Epithelial cell of prostate (primary cell): ENCODE measurements at places on chromosomes 6 and 20.

- DNase-seq, result no peak
Measured at GRCh38 chr6:160042788-160043301, 74.0 kb downstream of the IGF2R start.

GRCh38 chr6:89269981-89270380 lies 45.1 kb downstream of the GABRR2 start:
- no peak for DNase-seq

DNA sequence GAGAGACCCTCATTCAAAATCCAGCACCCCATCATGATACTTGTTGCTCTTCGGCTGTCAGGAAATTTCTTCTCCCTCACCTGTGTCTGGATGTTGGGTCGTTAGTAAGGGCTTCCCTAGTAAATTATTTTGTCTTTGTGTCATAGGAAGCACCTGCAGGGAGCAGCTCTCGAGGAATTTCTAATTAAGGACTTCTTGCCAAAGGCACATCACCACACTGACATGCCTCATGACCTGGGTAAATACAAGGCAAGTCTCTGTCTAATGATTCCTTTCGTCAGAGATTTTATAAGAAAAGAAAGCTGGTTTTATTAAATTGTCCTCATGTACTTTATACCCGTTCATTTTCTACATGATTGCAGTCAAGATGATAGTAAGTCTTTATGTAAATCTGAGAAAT lies at the start of gene NOX3:
NOX3 (minus strand) TSS at position 74 of the 400 bp plus-strand sequence; CDS start at position 35, 39 bp downstream.
- no peak for DNase-seq

GRCh38 chr6:53984163-53984562 lies 127.1 kb upstream of the MLIP start:
- peak; percentile 92 for DNase-seq

DNA sequence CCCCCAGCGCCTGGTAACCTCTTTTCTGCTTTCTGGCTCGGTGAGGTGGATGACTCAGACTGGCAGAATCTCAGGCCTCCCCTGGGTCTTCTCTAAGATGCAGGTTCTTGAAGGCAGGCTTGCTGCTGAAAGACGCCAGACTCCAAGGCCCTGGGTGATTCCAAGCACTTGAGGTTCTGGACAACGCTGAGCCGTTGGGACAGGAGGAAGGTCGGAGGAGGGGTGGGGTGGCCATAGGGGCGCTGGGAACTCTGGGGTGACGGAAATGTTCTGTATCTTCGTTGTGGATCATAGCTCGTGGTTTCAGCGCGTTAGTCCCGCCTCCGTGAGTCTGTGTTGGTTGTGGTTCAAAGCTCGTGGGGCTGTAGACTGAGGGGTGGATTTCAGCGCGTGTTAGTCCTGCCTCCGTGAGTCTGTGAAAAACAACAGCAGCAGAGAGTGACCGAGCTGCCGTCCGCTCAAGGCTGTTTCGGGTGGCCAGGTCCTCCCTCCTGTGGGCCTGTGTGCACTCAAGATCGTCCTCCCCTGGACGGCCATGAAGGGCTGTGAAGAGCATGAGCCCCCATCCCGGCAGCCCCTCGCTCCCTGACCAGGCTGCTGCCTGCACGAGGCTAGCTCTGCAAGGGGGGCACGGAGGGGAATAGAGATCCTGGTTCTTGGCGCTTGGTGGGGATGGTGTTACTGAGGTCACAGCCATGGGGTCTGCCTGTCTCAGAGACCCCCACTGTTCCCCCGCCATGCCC lies 7.7 kb downstream of the NTSR1 start:
- DNase-seq, result no peak

- DNase-seq, result peak; percentile 57
Measured at GRCh38 chr20:31602779-31603441, 2.2 kb upstream of the ID1 start.

GRCh38 chr20:51249215-51249614 lies 226.3 kb upstream of the KCNG1 start:
- DNase-seq, result no peak

- no peak for DNase-seq
Measured at GRCh38 chr6:88048578-88048977, 937 bp downstream of the SPACA1 start.

GRCh38 chr6:80608881-80609280 lies 502.4 kb downstream of the BCKDHB start:
- DNase-seq, result no peak

DNA sequence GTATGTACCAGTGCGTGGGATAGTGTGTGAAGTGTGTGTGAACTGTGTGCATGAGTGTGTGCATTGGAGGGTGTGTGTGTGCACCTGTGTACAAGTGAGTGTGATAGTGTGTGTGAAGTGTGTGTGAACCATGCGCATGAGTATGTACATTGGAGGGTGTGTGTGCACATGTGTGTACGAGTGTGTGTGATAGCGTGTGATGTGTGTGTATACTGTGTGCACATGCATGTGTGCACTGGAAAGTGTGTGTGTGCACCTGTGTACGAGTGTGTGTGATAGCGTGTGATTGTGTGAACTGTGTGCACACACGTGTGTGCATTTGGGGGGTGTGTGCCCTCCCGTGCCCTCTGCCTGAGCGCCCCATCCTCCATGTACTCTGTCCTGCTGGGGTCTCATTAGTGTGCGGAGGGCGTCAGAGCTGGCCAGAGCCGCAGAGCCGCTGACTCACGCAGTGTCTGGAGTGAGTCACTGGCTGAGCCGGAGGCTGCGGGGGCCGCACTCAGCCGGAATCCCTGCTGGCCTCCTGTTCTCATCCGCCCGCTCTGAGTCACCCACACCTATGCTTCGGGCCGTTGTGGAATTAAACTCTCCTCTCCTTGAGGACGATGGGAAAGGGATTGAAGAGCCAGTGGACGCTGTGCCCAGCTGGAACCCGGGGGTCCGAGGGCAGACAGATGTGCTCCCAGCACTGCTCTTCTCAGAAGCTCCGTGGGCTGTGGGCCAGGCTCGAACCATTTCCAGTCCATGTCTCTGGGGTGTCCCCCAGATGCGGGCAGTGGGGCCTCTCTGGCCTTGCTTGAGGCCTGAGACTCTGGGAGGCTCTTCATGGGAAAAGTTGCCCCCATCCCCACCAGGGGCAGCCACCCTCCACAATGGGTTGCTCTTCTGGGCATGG lies 27.3 kb upstream of the STX16 start:
- peak; percentile 73 for DNase-seq

- DNase-seq, result no peak
Measured at GRCh38 chr6:158760618-158761250, 58.4 kb downstream of the EZR start.

GRCh38 chr20:11001764-11002540 lies 328.2 kb upstream of the JAG1 start:
- DNase-seq, result peak; percentile 99

GRCh38 chr20:42628683-42629082 lies 561.0 kb downstream of the PTPRT start:
- no peak for DNase-seq

DNA sequence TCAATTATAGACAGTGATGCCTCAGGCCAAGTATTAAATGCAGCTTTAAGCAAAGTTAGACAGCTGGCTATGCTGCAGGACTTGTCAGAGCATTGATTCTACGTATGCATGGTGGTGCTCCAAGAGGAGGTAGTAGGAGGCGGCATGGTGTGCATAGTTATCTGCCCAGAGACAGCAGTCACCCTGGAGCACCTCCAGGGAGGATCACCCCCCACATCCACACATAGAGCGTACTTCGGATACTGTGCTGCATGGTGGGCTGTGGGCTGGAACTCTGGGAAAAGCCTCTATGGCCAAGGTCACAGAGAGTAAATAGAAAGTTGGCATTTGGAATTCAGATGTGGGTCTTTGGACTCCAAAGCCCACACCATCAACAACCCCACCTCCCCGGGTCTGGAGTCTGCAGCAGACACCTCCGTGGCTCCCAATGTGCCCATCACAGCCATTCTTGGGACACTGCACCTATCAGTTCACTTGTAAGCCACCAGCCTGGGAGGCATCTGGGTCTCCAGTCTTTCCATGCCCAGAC lies 64.5 kb upstream of the STX16 start:
- no peak for DNase-seq

GRCh38 chr20:33655164-33655563 lies 7.0 kb upstream of the C20orf144 start:
- DNase-seq, result no peak

DNA sequence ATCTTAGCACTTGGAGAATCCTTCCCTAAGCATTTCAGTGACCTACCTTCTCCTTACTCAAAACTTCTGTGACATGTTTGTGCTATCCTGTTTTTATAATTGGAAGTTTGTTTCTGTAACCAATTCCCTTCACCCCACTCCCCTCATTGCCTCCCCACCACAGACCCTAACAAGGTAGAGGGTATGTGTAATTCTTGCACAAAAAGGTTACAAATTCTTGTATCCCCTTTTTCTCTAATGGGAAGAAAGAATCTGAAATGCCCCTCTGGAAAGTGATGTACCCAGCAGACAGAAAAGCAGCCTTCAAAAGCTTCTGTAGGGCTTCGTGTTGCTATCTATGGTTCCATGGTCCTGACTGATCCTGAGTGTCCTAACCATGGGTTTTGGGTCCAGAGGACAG lies 111.7 kb upstream of the TMEM170B start:
- DNase-seq, result no peak

- DNase-seq, result no peak
Measured at GRCh38 chr6:160010067-160010466, 41.2 kb downstream of the IGF2R start.

- DNase-seq, result no peak
Measured at GRCh38 chr6:163706500-163707087, 292.1 kb downstream of the QKI start.

DNA sequence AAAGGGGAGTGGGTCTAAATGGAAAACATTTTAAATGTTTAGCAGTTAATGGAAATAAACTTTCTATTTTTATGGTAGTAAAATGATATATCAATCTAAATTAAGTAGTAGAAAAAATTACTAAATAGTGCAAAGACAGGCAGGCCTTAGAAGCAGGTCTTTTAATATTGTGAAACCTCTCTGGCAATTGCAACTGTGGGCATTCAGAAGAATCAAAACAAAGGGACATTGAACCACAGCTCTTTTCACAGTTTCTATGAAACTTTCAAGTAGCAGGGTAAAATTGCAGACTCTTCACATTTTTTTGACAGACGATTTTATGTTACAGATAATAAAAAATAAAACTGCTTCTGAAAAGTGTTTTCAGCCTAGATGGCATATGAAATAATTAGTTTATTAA lies 533.7 kb downstream of the BCKDHB start:
- no peak for DNase-seq

DNA sequence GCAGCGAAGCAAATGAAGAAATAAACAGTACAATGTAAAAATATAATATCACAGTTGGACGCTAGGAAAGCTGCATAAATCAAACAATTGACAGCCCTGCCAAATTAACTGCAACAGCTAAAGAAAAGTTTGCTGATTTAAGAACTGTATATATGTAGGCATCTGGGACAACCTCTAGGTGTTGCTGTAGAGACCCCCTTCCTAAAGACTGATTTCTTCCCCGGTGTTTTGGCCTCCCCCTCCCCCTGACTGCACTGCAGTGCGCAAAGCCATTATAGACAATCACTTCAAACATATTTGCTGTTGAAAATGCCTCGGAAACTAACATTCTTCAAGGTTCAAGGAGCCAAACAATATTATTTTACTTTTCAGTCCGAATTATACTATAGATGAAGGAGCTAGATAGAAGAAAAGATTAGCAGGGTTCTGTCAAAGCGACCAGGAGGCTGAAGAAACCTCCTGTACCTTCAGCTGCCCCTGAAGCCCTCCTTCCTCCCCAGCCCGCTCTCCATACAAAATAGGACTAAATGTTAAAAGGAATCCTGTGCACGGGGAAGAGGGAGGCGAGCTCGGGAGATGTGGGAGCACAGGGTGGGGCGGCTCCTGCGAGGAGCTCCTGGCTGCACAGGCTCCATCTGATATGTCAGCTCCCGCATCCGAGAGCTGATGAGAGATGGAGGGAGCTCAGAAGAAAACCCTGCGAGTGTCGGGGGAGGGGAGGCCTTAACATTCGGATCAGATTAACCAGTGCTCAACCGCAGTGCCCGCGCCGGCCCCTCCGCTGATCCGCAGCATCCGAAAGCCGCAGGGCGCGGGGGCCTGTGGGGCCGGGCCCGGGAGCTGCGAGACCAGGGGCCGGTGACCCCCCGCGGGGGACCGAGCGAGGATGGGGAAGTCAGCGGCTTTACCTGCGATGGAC lies 822 bp downstream of the ELOVL4 start:
- DNase-seq, result no peak

DNA sequence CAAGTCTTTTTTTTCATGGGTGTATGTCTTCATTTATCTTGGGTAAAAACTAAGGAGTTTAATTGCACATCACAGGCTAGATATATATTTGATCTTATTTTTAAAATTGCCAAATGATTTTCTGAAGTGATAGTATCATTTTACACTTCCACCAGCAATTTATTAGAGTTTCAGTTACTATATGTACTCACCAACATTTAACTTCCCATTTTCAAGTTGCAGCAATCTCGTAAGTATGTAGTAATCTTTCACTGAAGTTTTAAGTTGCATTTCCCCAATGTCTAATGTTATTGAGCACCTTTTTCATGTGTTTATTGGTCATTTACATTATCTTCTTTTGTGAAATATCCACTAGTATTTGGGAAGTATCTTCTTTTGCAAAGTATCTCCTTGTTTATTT lies 277.4 kb upstream of the CNR1 start:
- DNase-seq, result no peak
